Cortex of kidney (tissue), 1 donor: ENCODE measurements at places on chromosomes 3 and 15.

- DNase-seq = no peak
These were observed 74.4 kb downstream of the DLG1 start for GRCh38 chr3:197224034-197224444.

- DNase-seq = no peak
These were observed 254.1 kb upstream of the SATB1 start for GRCh38 chr3:18679238-18679637.

GRCh38 chr3:130539005-130539404 lies 22.0 kb downstream of the COL6A6 start:
- no peak for DNase-seq

- DNase-seq = no peak
These were observed 15.6 kb downstream of the CADM2 start for GRCh38 chr3:84974347-84974746.

DNA sequence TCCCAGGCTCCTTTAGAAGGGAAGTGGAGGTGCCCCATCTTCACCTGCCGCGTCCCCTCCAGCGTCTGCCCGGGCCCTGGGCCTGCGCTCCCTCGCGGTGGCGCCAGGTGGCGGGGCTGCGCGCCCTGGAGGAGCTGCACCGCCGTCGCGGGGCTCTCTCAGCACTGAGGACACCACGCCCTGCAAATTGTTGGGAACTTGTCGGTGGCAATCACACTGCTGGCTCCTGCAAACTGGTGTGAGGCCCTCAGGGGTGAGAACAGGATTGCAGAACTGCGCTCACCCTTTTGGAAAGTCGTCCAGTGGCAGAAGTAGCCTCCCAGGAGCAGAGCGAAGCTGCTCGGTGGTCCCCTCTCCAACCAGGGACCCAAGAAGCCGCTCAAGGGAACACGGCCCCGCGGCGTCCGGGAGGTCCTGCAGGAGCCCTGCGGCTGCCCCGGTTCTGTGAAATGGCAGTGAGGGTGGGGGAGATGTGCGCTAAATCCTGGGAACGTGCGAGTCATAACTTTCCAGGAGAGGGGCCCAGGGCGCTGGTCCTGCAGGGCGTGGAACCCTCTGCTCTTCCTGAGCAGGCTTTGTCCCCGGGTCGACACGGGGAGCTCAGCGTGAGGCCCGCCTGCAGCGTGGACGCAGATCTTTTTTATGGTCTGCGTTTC lies 995 bp upstream of the LRRK1 start:
- DNase-seq = no peak

GRCh38 chr15:48717458-48717857 lies 71.9 kb upstream of the FBN1 start:
- no peak for DNase-seq

GRCh38 chr15:64162478-64162868 lies 349 bp downstream of the PPIB start:
- DNase-seq = no peak

DNA sequence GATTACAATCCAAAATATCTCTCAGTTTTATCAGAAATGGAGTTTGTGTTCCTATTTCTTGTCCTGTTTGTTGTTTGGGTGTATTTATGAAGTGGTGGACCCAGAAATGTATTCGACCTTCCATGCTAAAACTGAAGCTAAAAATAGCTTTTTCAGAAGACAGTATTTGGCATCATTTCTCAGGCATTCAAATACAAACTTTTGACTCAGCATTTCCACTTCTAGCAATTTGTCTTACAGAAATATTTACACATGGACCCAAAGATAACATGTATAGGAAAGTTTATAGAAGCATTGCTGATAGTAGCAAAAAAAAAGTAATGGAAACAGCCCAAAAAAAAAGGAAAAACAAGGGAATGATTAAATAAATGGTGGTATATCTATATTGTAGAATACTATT lies 156.3 kb downstream of the HCN4 start:
- no peak for DNase-seq

GRCh38 chr3:28218071-28218916 lies 23.1 kb upstream of the CMC1 start:
- no peak for DNase-seq

DNA sequence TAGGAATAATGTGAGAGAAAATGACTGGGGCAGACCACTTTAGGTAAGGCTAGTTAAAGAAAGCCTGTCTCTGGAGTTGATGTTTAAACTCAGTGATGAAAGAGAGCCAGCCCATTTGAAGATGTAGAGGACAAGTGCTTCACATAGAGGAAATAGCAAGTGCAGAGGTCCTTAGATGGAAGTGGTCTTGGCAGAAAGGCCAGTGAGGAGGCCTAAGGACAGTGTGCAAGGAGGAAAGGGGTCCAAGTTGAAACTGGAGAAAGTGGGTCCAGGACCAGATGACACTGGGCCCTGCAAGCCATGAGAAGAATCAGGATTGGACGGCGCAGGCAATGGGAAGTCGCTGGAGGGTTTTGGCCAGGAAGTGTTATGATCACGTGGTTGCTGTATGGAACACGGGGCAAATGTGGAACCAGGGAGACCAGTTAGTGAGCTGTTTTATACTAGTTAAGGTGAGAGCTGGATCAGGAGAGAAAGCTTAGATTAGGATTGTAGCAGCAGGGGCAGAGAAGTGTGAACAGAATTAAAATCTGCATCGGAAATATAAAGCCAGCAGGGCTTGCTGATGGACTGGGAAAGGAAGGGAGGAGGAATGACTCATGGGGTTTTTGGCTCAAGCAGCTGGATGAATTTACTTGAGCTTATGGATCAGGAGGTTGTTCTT lies 48.0 kb upstream of the SCAANT1 start:
- DNase-seq = no peak

DNA sequence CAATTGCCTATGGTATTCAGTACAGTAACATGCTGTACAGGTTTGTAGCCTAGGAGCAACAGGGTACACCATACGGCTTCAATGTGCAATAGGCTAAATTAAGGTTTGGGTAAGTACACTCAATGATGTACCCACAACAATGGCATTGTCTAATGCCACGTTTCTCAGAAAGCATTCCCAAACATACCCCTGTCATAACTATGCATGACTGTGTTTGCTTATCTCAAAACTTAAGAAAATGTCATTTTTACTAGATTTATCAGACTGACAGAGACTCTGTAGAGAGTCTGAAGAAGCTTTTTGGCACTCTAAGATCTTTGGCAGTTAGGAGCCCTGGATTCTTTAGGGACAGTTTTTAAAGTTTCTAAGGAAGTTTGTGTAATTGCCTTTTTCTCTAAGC lies 59.9 kb downstream of the MECOM start:
- no peak for DNase-seq

DNA sequence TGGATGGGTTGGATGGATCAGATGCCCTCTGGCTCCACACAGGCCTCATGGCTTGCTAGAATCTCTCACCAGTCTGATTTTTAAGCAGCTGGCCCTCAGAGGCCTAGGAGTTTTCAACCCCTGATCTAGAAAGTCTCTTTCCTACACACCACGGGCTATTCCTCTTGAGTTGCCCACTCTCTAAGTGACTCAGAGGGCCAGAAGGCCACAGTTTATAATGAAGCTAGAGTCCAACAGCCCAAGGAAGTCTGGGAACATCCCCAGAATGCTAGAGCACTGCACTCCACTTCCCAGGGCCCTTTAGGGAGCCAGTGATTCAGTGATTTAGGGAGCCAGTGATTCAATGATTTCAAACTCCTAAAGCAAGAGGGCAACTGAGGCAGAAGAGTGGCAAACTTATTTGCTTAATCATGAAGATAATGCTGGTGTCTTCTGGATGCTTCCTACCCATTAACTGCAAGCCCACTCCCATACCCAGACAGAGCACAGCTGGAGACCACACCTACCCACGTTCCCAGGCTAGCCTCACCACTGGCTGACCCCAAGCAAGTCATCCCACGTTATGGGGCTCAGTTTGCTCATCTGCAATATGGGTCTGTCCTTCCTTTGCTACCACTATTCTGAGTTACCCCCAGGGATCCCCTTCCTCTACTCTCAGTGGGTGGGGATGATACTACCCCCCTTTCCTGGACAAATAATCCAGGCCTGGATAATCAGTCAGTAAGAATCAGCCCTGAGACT lies 36.7 kb downstream of the ABTB1 start:
- DNase-seq = no peak

- DNase-seq = no peak
These were observed 23.6 kb downstream of the GRAMD2A start for GRCh38 chr15:72173864-72174550.

DNA sequence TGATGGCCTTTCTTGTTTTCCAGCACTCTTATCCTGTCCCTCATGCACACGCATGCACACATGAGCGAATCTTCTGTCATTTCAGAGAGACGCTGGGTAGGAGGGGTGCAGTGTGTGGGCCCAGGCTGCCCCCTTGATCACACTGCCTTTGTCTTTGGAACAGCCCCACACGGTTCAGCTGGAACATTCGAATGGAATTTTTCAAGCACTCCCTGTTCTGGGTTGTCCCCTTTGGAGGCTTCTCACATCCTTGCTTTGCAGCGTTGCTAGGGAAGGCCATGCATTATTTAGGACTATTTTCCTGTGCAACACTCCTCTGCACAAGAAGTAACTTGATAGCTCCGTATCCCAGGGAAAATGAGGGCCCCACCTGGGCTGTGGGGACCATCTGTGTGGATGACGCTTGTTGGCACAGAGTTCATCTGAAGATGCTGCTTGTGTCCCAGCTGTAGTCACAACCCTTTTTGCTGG lies 78.4 kb downstream of the SPSB4 start:
- DNase-seq = no peak

GRCh38 chr3:33115024-33115768 lies 1.4 kb downstream of the CRTAP start:
- no peak for DNase-seq

DNA sequence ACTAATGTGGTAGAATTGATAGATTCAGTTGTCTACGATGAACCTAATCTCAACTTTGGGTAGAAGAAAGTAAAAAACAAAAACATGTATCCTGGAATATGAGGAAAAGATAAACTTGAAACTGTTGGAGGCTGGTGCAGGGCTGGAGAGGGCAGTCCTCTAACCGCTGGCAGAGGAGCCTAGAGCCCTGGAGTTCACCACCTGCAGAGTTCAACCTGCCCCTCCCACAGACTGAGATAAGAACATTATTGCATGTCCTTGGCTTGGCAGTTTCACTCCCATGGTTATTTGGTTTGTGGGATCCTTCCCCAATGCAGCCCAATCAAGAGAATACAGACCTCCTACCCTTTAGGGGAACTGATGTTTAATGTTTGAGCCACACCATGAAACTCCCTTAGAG lies 53.2 kb upstream of the GATM start:
- no peak for DNase-seq

DNA sequence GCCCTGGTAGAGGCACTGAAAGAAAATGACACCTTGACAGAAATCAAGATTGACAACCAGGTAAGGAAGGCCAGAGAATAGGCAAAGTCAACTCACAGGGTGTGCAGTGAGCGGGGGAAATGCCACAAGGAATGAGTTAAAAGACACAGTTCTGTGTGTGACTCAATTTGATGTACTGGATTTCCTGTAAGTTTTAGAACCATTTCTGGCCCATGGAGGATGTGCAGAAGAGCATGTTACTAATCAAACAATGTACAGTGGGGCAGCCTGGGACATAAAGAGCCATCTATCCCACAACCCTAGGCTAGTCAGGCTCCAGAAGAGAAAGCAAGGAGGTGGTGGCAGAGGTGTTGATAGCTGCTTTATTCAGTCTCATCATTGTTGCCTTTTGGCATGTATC lies 31.2 kb upstream of the TMOD3 start:
- DNase-seq = no peak

DNA sequence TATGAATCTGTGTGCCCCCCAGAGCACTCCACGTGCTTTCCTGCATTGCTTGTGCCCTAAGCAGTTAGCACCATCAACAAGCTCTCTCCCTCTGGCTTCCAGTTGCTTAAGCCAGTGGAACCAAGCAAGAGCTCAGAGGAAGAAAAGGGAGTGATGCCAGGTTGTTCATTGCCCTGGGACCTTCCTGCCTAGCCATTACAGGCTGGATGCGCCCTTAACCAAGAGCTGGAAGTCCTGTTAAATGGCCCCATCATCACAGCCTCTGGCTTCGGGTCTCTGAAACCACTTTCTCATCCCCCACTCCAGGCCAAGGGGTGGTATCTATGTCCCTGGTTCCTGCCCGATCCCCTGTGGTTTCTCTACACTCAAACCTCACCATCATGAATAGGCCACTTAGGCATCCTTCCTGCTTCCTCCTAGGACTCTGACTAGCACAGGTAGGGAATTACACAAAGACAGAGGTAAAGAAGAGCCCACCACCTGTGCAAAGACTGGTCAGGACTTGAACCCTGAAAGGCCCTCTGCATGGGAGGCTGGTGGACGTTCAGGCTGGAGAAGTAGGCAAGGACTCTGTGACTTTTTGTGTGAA lies 309.5 kb upstream of the TRIM42 start:
- DNase-seq = no peak

GRCh38 chr3:131586277-131586676 lies 83.5 kb upstream of the MRPL3 start:
- no peak for DNase-seq

DNA sequence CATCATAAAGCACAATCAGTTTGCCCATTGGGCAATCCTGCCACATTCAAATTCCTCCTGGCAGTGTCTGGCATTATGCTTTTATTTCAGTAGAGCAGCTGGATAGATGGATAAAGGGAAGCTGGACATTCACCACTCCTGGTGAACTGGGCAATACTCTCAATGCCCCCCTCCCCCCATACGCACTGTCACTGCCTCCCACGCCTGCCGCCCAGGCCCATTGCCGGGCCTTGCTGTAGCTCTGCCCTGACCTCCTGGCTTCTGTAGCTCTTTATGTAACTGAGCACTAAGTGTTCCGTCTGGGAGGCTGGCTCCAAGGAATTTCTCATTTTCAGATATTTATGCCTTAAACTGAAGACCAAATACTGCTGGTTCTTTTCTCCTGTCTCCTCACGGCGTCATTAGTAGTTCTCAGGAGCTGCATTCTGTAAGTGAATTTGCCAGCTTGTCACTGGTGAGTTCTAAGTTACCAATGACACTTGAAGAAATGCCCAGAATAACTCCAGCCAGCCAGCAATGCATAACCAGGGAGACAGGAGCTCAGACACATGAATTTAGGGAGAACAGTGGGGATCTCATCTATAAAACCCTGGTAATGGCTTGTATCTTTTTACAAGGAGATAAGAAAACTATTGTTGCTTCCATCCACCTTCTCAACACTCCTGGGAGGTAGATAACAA lies 25.5 kb upstream of the RASGRF1 start:
- no peak for DNase-seq

- DNase-seq = no peak
These were observed 71.3 kb downstream of the RAB11A start for GRCh38 chr15:65940618-65940909.
